NCI-H187 (cell line): ENCODE measurements at places on chromosomes 5 and 9.

- no peak for DNase-seq
Measured at GRCh38 chr9:123305879-123306278, 37.5 kb upstream of the STRBP start.

GRCh38 chr9:14692470-14693250, 572 bp downstream of the ZDHHC21 start:
- DNase-seq, result peak; percentile 17

GRCh38 chr9:107218829-107219485, 64.1 kb upstream of the RAD23B start:
- DNase-seq, result no peak

- no peak for DNase-seq
Measured at GRCh38 chr9:92440751-92441046, 16.4 kb upstream of the OMD start.

DNA sequence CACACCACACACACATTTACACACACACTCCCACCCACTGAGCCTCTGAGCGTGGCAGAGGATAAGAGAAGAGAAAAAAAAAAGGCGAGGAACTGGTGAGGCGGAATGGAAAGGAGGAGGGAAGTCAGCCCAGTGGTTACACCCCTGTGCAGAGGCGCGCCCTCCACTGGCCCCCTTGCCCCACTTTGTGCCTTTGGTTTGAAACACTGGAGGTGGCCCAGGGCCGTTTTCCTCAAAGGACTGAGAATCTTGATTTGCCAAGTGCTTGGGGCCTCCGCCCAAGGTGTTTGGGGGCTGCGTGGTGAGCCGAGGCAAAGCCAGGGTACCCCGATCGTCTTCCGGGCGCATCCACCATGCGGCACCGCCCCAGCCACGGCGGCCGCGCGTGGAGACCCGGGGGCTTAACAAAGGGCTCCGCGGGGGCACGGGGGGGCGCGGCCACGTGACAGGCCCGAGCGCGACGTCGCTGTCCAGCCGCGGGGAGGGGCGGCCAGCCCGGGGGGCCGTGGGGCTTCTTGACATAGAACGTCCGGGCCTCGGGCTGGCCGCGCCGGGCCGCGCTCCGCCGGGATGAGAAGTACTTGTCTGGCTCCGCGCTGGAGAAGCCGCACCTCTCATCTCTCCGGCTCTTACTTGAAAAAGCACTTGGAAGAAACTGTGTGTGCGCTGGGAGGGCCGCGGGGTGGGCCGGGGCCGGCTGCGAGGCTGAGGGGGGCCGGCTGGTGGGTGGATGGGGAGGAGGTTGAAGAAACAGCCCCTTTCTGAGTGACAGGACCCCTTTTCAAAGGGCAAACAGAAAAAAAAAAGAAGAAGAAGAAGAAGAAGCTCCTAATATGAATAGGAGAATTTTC, 21.0 kb downstream of the NR2F1 start:
- no peak for DNase-seq

GRCh38 chr9:5532790-5533189, 22.5 kb downstream of the PDCD1LG2 start:
- DNase-seq, result no peak

DNA sequence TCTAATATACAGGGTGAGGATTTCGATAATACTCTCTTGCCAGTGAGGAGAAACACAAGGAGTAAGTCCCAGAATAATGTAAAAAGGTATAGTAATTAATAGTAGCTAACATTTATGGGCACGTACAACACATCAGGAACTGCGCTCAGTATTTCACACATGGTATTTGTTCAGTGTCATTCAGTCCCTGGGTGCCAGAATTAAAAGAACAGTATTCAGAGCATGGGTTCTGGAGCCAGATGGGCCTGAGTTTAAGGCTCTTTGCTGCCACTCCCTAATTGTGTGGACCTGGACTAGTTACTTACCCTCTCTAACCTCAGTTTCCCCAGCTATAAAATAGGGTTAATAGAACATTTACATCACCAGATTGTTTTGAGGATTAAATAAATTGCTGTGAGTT, 16.3 kb downstream of the OSTF1 start:
- no peak for DNase-seq

GRCh38 chr9:131476777-131477345, 25.9 kb upstream of the POMT1 start:
- DNase-seq, result no peak

GRCh38 chr5:94113-94892, 2.3 kb downstream of the PLEKHG4B start:
- DNase-seq, result no peak
